Glomerular endothelial cell (primary cell): ENCODE measurements at places on chromosomes 12 and 14.

GRCh38 chr12:94418517-94418916 is 41.1 kb downstream of the CEP83 start:
- no peak for DNase-seq

DNA sequence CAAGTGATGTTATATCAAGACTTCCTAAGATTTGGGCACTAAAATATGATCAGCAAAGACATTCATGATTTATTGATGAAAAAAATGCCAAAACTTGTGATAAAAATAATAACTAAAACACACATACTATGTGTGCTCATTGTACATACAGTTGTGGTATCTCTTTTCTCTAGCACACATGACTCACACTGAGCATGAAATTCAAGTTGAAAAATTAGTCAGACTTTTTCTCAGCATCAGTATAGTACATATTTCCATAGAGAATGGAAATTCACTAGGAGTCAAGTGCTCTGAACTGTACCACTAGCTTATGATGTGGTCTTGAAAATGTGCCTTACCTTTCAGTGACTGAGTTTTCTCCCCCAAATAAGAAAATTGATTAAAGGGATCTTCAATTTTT is 471.8 kb upstream of the FLRT2 start:
- DNase-seq: no peak

DNA sequence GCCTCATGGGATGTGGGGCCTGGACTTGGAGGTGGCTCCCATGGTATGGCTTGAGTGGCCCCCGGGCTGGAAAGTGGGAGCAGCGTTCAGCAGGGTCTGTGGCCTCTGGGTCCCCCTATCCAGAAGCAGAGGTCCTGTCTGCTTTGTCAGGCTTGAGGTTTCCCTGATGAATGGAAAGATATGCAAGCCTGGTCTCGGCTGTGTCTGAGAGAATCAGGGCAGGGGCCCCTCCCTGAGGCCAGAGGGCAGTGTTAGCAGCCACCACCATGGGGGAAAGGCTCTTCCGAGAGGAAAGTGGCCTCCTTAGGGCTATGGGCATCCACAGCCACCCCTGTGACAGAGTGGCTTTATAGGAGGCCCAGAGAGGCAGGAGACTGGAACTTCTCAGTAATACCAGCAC is 128.2 kb downstream of the VRK1 start:
- DNase-seq: no peak

DNA sequence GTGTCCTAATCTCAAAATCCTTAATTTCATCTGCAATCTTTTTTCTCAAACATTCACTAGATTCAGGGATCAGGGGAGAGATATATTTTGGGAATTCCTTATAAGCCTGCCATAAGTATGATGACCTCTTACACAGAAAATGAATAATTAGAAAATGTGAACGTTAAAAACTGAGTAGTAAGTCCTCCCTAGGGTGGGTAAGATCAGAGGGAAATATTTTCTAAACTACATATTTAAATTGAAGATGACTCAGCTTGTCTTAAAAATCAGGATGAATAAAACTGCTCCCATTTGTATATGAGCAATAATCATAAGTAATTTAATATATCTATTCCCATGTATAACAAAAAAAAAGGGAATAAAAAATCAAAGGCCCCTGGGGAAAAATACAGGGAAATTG is 935.5 kb downstream of the TMTC2 start:
- DNase-seq: no peak
